ENCODE measurements at places on chromosomes 6 and 20.

DNA sequence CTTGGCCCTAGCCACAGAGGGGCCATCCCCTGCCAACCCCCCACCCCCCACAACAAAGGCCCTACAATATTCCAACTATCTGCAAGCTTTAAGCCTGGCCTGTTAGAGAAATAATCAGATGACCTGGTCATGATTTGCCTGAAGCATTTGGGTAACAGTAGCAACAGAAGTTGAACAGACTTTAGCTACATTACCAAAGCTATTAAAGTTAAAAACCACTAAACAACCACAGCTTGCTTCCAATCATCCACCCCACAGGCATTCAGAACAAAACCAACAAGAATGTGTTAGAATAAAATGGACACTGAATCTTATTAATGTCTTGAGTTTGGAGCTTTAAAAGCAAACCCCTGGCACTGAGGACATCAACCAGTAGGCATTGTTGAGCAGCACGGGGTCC is 250.9 kb downstream of the LRFN2 start:
- DNase-seq: no peak

DNA sequence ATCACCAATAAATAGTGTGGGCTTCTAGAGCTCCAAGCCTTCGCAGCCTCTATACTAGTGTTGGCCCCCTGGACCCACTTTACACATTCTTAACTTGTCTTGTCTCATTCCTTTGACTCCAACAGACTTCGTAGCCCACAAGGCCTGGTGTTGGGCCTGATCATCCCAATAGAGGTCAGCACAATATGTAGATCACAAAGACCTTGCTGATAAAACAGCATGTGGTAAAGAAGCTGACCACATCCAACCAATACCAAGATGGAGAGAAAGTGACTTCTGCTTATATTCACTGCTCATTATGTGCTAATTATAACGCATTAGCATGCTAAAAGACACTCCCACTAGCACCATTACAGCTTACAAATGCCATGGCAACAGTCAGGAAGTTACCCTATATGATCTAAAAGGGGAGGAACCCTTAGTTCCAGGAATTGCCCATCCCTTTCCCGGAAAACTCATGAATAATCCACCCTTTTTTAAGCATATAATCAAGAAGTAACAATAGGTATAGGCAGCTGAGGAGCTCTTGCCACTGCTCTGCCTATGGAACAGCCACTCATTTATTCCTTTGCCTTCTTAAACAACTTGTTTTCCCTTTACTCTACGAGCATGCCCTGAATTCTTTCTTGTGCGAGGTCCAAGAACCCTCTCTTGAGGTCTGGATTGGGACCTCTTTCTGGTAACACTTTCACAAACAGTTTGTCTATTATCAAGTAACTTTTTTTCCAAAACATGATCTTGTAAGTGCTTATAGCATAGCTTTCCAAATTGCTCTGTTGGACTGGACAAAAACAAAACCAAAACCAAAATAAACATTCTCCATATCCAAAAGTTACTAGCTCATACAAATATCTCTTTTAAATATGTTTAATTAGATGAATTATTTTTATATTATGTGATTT is 54.6 kb upstream of the ECHDC1 start:
- no peak for DNase-seq

DNA sequence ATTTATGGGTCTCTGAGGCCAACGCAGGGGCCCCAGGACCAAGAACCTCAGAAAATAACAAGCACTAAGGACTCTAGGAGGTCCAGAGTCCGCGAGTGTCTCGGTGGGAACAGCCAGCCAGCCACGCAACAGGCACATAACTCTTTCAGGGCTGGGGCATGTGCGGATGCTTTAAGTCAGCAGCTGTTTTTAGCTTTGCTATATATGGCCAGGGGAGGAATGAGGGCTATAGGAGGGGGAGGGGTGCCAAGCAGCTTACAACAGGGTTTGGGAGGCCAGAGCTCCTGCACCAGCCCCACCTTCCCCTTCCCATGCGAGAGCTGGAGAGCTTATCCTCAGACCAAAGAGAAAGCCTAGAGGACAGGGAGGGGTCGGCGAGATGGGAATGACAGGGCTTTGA is 6.2 kb downstream of the JPH2 start:
- no peak for DNase-seq

DNA sequence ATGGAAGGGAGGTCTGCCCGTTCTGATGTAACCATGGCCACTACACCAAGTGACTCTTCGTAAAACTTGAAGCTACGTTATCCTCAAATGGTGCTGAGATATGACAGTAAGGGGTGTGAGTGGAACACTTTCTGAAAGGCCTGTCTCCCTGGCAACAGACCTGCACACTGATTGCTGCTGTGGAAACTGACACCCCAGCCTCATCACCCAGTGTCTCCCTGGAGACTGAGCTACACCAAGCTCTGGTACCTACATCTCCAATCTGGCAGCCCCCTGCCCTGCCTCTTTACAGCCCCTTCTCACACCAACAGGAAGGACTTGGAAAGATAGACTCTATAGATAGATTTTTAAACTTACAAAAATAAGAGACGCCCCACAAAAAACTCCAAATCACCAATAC is 13.2 kb downstream of the PI16 start:
- no peak for DNase-seq

GRCh38 chr6:6940031-6941025 is 167.4 kb upstream of the RREB1 start:
- DNase-seq: no peak

- DNase-seq: no peak
Observed at GRCh38 chr6:116514111-116514510, 2.7 kb downstream of the CALHM5 start.

GRCh38 chr6:137423451-137424168 is 70.6 kb downstream of the OLIG3 start:
- no peak for DNase-seq

DNA sequence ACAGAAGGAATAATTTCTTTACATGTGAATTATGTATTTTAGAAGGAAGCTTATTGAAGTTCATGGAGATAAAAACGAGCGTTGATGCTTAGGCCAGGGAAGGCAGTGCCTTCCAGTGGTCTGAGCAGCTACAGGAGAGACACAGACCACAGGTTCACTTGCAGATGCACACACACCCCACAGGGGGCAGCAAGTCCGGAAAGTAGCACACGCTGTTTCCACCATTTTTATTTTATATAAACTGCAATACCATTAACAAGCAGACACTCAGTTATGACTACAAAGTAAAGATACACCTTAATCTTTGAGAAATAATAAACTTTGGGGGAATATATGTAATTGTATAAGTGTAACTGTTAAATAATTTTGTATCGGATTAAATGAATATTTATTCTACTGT is 13.5 kb upstream of the DACT2 start:
- no peak for DNase-seq

DNA sequence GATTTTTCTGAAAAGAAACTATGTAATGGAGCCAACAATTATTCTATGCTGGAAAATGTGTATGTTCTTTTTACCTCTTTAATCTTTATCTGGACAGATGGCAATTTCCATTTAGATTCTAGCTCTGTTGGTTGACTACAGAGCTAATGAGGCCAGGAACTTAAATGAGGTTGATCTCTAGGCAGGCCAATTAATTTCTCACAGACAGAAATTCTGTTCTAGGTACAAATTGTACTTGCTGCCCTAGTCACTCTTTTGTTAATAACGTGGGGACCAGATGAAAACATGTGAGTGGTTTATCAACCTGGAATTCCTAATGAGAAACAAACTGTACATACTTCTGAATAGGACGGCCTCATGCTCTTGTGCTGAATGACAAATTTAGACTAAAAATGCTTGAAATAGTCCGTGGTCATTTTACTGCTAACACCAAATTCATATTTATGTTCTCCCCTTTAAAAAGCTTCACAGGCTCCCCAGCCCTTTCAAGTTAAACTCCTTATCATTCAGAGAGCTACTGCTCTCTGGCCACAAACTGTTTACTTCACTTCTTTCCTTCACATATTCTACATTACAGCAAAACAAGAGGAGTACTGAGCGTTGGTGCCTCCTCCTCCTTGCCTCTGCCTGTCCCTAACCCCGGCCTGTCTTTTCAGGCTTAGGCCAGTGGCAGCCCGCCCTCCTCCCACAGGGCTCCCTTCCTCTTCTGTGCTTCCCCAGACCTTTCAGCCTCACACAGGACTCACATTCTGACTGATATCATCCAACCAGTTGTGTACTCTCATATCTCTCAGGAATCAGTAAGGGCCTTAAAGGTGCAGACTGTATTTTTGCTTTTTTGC is 41.4 kb downstream of the DTNBP1 start:
- no peak for DNase-seq

GRCh38 chr6:56714982-56715456 is 72.3 kb upstream of the DST start:
- DNase-seq: peak; percentile 64

- DNase-seq: no peak
Observed at GRCh38 chr6:66489269-66489987, 782.4 kb upstream of the EYS start.

- DNase-seq: no peak
Observed at GRCh38 chr6:160198606-160199211, 59.9 kb downstream of the SLC22A2 start.

DNA sequence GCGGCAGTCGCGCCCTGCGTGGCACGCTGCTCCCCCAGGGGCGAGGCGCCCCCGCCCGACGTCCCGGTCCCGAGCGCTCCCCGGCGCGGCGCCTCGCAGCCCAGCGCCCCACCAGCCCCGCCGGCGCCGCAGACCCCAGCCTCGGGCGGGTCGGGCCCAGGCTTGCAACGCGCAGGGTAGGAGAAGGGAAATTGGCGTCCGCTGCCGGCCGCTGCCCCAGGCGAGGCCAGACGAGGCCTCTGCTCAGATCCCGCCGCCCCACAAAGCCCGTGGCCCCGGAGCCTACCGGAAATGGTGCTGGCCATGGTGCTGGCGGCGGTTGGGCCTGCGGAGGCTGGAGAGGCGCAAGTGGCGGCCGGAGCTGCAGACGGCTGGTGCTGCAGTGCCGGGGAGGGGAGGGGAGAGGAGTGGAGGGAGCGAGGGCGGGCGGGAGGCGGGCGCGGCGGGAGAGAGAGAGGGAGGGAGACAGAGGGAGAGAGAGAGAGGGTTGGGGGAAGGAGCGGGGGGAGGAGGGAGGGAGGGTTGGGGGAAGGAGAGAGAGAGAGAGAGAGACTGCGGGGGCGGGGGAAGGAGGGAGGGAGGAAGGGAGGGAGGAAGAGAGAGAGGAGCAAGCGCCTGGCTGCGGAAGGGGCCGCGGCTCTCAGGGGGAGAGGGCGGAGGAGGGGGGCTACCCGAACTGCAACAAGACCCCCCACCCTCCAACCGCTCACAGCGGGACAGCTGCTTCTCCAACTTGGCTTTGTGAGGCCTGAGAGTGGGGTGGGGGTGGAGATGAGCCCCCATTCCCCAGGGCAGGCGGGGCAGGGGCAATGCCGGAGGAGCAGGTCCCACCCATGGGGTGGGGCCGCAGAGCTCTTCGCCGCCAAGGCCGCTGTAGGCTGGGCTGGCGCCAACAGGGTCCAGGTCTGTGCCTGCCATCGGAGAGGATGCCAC is at the start of gene STMN3:
Gene STMN3, minus strand, starts transcription at position 384 of the 933 bp plus-strand sequence. Its CDS starts 79 bp downstream, at position 305.
- DNase-seq: peak; percentile 15

GRCh38 chr6:139522511-139523220 is 148.2 kb upstream of the CITED2 start:
- no peak for DNase-seq

GRCh38 chr6:111861431-111861885 is 11.8 kb downstream of the FYN start:
- DNase-seq: no peak

GRCh38 chr6:6810727-6811126 is 222.2 kb downstream of the LY86 start:
- DNase-seq: no peak
